ENCODE measurements at places on chromosomes 2 and 18. TPM values are rescaled to one million over a fixed set of nuclear protein-coding genes. Genes with fewer than 3 reads are reported as not detected.

GRCh38 chr18:11004294-11004693 is 145.1 kb downstream of the PIEZO2 start:
- no peaks in the 10 kb centered on the region for H3K27me3 ChIP-seq
- H3K27ac ChIP-seq, result no peak overlapping the region
- no peak overlapping the region for H3K4me3 ChIP-seq
- no peaks in the 10 kb centered on the region for H3K36me3 ChIP-seq

DNA sequence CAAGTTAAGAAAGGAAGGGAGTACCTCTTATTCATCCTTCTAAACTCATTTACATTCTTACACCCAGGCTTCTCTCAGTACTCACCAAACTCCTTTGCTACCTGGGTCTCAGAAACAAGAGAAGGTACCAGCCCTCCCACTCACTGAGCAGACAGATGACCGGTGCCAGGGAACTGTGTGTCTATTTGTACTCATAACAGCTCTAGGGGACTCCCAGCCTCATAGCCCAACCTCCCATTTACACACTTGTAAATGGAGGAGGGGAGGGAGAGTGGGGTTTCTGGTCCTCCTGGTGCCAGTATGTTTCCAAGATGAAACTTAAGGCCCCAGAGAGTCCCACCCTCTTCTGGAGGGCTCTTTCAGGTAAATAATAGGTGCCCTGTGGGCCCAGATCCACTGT is 42.8 kb upstream of the SIGLEC15 start:
- no peak for DNase-seq
- H3K4me3 ChIP-seq, result no peak overlapping the region
- no peak overlapping the region for H3K27ac ChIP-seq
- peaks cover 22% of the 10 kb centered on the region for H3K27me3 ChIP-seq
- H3K4me1 ChIP-seq, result peaks cover 12% of the 10 kb centered on the region

DNA sequence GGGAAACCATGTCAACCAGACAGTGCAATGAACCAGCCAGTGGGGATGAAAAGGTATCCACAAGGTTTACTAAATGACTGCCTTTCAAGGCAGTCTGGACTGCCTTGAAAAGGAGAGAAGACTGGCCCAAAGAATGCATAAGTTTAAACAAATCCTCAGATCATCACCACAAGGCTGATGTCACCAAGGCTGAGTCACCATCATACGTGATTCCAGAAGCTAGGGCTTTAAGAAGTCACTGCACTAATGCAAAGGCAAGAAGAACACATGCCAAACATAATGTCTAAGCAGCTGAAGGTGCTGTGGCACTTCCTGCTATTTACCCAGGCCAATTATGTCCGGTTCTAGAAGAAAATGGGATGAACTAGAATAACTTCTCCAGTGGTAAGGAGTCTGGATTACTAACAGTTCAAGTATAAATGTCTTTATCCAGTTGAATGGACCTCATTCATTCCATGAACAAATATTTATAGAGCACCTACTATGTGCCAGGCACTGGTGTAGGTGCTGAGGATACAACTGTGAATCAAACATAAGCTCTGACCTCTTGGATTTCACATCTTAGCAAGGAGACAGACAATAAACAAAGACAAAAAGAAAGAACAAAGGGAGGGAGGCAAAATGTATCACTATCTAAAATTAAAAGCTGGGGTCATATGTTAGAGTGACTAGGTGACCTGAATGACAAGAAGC is 37.6 kb upstream of the ONECUT2 start:
- H3K27ac ChIP-seq, result no peak overlapping the region
- no peaks in the 10 kb centered on the region for H3K4me1 ChIP-seq
- H3K27me3 ChIP-seq, result peaks cover 36% of the 10 kb centered on the region
- no peak overlapping the region for H3K4me3 ChIP-seq

DNA sequence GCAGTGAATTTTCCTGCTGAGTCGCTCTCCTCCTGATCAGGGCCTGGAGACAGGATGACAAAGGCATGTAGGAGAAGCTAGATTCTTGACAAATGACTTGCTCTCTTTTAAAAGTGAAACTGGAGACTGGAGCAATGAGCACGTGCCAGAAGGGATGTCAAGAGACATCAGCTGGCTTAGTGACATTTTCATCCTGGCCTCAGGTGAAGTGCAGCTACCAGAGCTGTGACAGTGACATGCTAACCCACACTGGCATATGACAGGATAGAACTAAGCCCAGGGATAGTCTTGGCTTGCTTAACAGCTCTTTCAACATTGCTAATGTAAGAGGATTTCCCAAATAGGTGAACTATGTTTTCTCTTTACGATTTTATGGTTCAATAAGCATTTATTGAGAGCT is 757.5 kb upstream of the DDX18 start:
- H3K4me3 ChIP-seq, result no peak overlapping the region
- H3K4me1 ChIP-seq, result peaks cover 7% of the 10 kb centered on the region
- no peak for DNase-seq
- H3K36me3 ChIP-seq, result no peaks in the 10 kb centered on the region

DNA sequence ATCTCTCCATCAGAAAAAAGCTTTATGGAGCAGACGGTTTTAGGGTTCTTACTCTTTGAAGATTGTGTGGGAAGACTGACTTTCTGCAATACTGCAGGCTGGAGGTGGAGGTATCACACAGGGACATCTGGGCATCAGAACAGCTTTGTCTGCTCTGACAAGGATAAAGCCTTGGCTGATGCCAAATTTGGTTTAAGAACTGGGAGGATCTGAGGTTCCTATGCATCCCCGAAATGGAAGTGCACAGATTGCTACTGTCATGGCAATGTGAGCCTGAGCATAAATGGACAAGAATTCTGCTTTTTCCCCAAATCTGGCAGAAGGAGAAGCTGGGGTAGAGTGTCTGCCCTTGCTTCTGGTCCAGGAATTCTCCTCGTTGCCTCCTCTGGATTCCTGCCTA is 424.3 kb downstream of the SLC4A3 start:
- H3K36me3 ChIP-seq, result no peaks in the 10 kb centered on the region
- no peak for DNase-seq
- no peaks in the 10 kb centered on the region for H3K4me1 ChIP-seq

DNA sequence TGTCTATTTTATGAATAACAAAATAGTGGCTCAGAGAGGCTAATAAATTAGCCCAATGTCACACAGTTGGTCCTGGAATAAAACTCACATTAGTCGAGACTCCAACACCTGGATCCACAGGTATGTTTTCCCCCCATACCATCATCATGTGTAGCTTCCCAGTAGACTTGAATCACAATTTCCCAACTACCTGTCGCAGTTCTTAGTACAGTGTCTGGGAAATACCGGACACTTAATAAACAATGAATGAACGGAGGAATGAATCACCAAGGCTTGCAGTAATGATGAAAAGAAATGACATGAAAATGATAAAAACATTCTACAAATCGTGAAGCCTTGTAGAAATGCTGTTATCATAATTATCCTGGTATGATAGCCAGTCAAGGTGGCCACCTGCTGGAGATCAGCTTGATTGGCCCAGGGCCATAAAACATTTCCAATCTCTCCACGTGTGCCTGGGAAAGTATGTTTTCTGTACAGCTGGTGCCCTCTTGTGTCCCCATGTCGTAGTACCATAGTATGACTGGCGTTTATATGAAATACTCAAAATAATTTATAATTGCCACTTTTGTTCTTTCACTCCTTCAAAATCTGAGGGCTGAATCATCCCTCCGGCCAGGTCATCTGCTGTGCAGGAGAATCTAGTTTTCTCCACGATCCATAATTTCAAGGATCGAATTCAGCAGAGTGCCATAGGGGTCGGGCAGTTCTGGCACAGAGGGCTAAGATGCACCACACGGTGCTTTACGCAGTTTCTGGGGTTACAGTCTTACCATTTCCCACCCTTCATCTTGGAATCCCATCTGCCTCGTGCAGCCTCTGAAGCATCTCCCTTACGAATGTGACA is 95.4 kb downstream of the LAMA1 start:
- H3K27ac ChIP-seq, result no peak overlapping the region
- DNase-seq, result no peak
- no peaks in the 10 kb centered on the region for H3K4me1 ChIP-seq
- no peak overlapping the region for H3K4me3 ChIP-seq
- H3K36me3 ChIP-seq, result peaks cover 31% of the 10 kb centered on the region

- no peak for DNase-seq
- H3K4me3 ChIP-seq, result no peak overlapping the region
- peaks cover 4% of the 10 kb centered on the region for H3K4me1 ChIP-seq
- no peaks in the 10 kb centered on the region for H3K36me3 ChIP-seq
Observed at GRCh38 chr2:150119819-150120218, 367.6 kb downstream of the RND3 start.

- no peak for DNase-seq
- H3K27me3 ChIP-seq, result no peaks in the 10 kb centered on the region
- no peak overlapping the region for H3K27ac ChIP-seq
- peaks cover 27% of the 10 kb centered on the region for H3K36me3 ChIP-seq
- no peaks in the 10 kb centered on the region for H3K4me1 ChIP-seq
- H3K4me3 ChIP-seq, result no peak overlapping the region
Observed at GRCh38 chr18:35106845-35107148, 65.6 kb downstream of the MAPRE2 start.

DNA sequence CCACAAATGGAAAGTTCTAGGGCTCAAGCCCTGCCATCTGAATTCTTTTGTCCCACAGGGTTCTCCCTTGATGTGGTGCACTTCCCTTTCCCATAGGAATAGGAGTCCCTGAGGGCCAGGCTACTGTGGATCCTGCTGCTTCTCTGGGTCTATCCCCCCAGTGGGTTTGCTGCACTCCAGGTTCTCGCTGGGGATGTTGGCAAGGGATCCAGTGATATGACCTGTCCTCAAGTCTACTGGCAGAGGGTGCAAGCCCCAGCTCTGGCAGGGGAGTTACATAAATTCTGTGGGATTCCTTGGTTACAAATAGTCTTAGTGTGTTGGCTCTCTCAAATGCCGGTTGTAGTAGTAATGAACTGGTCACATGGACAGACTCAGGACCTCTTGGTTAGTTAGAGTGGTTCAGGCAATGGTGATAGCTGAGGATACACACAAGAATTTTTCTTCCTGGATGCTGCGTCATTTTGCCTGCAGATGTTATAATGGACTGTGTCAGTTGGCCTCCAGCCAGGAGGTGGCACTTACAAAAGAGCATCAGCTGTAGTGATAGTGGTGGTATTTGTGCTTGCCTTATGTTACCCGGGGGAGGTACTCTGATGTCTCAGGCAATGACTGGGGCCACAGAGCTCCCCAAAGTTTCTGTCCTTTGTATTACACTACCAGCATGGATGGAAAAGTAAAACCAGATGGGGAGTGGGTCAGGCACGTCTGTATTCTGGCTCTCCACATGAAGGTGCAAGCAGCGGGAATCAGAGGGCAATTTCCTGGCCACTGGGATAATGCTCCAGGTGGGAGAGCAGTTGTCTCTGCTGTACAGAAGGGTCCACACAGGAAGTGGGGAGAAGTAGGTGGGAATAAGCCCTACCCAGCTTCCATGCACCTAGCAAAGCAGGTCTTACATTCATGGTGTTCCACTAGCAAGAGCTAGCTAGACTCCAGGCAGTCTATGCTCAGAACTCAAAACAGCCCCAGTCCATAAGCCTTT is 267.9 kb downstream of the SOX11 start:
- H3K36me3 ChIP-seq, result peaks cover 2% of the 10 kb centered on the region
- no peaks in the 10 kb centered on the region for H3K4me1 ChIP-seq
- H3K27ac ChIP-seq, result no peak overlapping the region

GRCh38 chr18:3493501-3494244 is 43.7 kb downstream of the TGIF1 start:
- H3K4me1 ChIP-seq, result no peaks in the 10 kb centered on the region
- H3K4me3 ChIP-seq, result no peak overlapping the region
- no peak overlapping the region for H3K27ac ChIP-seq
- H3K36me3 ChIP-seq, result no peaks in the 10 kb centered on the region
- no peak for DNase-seq
- peaks cover 10% of the 10 kb centered on the region for H3K27me3 ChIP-seq

- no peaks in the 10 kb centered on the region for H3K27me3 ChIP-seq
- H3K4me1 ChIP-seq, result no peaks in the 10 kb centered on the region
- DNase-seq, result no peak
- no peak overlapping the region for H3K27ac ChIP-seq
Observed at GRCh38 chr2:141311430-141311829, 819.4 kb downstream of the LRP1B start.

GRCh38 chr2:227509076-227509475 is 37.1 kb downstream of the AGFG1 start:
- peaks cover 69% of the 10 kb centered on the region for H3K4me1 ChIP-seq
- H3K4me3 ChIP-seq, result no peak overlapping the region
- DNase-seq, result no peak
- H3K36me3 ChIP-seq, result no peaks in the 10 kb centered on the region
- peak overlapping the region; percentile 43 for H3K27ac ChIP-seq
- H3K27me3 ChIP-seq, result no peaks in the 10 kb centered on the region

DNA sequence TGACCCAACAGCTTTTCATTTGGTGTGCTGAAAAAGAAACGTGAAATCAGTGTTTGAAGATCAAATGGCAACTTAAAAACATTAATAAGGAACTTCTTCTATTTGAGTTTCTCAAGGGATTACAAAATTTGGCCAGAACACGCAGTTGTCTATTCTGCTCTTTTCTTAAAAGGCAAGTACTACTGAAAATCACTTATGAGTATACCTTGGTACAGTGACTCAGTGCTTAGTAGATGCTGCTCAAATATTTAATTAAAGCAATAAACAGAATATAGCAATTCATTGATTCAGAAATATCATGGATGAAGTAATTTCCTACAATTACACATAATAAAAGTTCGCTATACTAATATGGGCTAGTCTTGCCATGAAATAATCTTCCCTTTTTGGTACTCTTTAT is 38.2 kb upstream of the MCM6 start:
- no peak for DNase-seq
- no peak overlapping the region for H3K27ac ChIP-seq
- no peaks in the 10 kb centered on the region for H3K27me3 ChIP-seq
- no peaks in the 10 kb centered on the region for H3K4me1 ChIP-seq

GRCh38 chr18:77199707-77200106 is 49.9 kb upstream of the GALR1 start:
- H3K36me3 ChIP-seq, result no peaks in the 10 kb centered on the region
- no peaks in the 10 kb centered on the region for H3K4me1 ChIP-seq

- peak within 1 kb of the TSS; percentile 85 for H3K4me3 ChIP-seq
- H3K27ac ChIP-seq, result peak within 1 kb of the TSS; percentile 95
- peak; percentile 76 for DNase-seq
- H3K27me3 ChIP-seq, result no peaks in the 10 kb centered on the region
Observed at GRCh38 chr2:95159690-95160449, at the start of gene ZNF514. TSS of gene ZNF514 (minus strand) at chr2:95159848. CDS start at chr2:95153253, 6,595 bp downstream.

Gene BOD1L2
- not detected for total RNA-seq

Gene PLGLB2
- 7.4 TPM for total RNA-seq

Gene LOXHD1
- total RNA-seq, result 0.14 TPM

Gene SERPINB3
- total RNA-seq, result not detected

Gene FSHR
- not detected for total RNA-seq

Gene SP100
- 47.4 TPM for total RNA-seq

Gene YPEL5
- total RNA-seq, result 79.4 TPM

Gene LCT
- total RNA-seq, result not detected

Gene CGREF1
- 1.5 TPM for total RNA-seq
